Right kidney (tissue), 9 donors: ENCODE measurements at places on chromosomes 3 and 15.

DNA sequence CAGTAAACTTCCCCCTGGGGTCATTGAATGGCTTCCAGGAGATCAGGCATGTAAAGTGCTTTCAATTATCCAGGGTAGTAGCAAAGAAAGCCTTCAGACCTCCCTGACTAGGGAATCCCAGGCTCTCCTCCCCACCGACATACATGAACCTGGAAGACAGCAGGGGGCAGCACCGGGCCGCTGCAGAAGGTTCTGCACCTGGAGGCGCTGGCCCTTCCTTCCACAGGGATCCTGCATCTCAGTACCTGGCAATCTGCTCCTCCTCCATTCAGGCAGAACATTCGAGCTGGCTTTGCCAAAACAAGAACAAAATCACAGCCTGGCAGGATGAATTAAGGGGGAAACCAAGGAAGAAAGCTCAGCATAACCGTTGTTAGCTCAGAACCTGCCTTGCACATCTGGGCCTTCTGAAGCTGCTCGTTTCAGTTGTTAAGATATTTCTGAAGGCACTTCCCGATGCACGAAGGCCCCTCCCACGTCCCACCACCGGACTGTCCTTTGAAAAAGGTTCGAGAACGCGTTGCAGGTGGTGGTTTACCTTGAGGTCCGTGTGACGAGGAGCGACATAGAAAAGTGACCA, 237.7 kb downstream of the SLCO3A1 start:
- DNase-seq, result no peak

DNA sequence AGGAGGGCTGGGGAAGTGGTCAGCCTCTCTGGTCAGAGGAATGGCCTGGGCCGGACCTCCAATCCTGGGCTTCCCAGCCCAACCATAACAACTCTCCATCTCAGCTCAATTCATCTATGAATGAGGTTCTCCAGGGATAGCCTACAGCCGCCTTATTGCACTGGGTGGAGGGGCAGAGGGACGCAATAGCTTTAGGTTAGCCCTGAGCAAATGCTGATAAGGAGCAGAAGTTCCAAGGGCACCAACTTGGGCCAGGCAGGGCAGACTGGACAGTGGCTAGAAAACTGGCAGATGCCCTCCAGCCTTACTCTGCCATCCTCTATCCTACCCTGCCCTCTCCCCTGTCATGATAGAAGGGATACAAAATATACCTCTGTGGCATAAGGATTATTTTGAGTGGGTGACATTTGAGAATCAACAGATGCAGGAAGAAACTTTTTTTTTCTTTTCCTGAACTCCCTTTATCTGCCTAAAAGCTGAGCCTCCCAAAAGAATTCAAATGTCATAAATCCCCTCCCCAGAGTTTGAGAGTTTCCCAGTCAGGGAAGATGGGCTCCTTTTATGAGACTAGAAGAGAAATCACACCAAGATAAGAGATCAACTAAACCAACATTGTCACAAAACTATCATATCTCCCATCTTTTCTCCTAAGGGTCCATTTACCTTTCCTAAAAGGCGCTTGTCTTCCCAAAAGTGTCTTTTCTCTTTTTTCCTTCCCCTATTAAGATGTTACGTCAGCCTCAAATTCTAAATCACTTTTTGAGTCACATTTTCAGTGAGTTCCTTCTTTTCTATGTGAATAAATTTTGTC, 40.4 kb upstream of the C15orf39 start:
- no peak for DNase-seq

- no peak for DNase-seq
These were observed 88.1 kb downstream of the VPS8 start for GRCh38 chr3:184899953-184900595.

GRCh38 chr3:143970773-143971358, 757 bp upstream of the DIPK2A start:
- DNase-seq, result peak; percentile 94

DNA sequence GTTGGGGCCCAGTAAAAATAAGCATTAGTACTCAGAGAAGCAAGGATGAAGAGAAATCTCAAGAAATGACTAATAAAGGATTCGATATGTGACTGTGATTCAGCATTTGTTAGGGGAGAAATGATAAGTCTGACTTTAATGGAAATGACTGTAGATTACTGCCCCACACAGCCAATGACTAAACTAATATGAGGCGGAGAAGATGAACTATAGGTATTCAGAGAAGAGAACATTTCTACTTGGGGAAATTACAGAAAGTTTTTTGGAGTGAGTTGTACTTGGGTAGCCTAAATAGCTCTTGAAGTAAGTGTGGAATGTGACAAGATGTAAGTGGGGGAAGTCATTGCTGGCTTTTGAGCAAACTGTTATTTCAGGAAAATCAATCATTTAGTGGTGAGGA, 380.0 kb downstream of the PDCD6IP start:
- DNase-seq, result no peak
